Hematopoietic multipotent progenitor cell treated with erythropoietin and hydrocortisone succinate and interleukin-3 and kit ligand, for 17 days (in vitro differentiated cells): ENCODE measurements at places on chromosomes 2 and 18.

DNA sequence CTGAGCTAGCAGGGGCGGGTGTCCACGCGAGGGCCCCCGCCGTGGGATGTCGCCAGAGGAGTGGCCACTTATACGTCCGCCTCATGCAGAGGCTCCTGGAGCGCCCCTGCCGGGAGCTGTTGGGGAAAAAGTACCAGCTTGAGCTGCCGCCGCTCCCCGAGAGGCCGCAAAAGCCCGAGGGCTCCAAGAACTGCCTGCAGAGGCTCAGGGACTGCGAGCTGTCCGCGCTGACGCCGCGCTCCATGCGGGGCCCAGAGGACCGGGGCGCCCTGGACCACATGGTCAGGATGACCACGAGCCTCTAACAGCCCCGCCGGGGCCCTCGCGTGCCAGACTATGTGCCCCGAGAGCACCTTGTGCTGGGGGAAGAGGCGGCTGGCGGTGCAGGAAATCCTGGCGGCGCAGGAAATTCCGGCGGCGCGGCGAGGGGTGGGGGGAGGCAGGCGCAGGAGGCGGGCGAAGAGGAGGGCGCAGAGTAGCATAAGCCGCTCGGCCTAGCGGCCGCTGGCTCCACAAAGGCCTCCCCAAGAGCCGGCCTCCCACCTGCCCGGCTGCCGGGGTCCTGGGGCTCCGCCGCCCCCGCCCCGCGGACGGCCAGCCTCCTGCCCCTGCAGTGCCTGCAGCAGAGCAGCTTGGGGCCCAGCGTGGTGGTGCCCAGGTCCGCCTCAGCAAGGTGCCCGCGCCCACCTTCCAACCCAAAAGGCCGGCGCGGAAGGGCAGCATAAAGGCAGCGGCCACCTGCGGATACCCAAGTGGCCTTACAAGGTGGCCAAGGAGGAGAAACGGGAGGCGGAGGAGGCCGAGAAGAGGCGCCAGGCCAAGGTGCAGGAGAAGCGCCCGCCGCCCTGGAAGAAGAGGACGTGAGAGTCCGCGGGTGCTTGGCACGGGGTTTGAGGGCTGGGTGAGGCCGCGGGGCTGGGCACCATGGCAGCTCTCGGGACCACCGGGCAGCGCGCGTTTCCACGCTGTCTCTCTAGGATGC is 42.1 kb upstream of the TRIM43B start:
- DNase-seq = no peak

GRCh38 chr18:49874238-49874637 is 60.9 kb upstream of the ACAA2 start:
- DNase-seq = no peak

DNA sequence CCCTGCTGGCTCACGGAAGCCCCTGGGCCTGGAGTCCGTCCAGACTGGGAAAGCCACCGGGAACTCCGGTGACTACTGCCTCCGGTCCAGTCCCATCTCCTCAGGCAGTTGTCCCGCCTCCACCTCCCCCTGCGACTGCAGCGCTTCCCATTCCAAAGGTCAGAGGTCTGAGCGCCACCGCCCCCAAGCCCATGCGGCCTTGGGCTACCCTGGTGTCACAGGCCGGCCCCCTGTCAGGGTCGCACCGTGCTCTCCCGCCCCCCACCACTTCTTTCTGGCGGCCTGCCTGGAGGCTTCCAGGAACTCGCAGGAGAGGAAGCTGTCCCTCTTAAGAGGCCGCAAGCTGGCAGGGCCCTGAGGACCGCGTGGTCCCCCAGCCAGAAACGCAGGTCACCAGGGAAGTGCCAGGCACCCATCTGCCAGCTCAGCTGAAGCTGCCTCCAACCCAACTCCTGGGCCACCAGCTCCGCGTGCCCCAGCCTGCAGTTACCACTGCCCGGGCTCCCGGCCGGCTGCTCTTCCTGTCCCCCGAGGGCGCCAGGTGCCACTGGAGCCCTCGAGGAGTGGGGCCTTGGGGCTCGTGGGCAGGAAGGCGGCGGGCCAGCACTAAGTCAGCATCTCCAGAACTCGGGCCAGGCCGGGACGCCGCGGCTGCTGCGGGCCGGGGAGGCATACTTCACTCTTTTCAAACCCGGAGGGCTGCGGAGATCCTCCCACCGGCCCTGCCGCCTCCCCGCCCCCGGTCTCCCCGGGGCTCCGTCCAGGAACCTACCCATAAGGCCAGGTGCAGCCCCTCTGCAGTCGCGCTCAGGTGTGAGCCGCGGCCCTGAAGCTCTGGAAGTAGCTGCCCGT is 83.3 kb upstream of the POMC start:
- no peak for DNase-seq

- DNase-seq = no peak
Observed at GRCh38 chr18:9449600-9450414, 25.5 kb upstream of the RALBP1 start.

GRCh38 chr2:17788773-17789172 is 27.5 kb upstream of the MSGN1 start:
- DNase-seq = no peak

DNA sequence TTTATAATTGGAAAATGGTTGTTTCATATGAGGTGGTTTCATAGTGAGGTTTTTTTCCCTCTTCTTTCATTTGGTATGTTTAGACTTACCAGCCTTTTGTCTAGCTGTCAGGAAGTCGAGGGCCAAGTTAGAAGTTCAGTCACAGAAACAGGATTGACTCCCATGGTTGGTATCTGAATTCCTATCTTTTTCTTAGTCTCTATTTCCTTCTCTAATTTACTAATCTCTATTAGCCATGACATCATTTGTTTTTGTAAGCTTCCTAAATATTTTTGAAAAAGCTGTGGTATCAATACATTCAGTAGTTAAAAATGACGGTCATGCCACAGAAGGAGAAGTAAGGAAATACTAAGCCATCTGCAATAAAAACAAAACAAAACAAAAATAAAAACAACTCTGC is 206.9 kb downstream of the CCDC85A start:
- DNase-seq = no peak
